ENCODE measurements at places on chromosomes 2 and 18.

GRCh38 chr18:69889009-69889408, 58.7 kb downstream of the CD226 start:
- DNase-seq, result no peak

DNA sequence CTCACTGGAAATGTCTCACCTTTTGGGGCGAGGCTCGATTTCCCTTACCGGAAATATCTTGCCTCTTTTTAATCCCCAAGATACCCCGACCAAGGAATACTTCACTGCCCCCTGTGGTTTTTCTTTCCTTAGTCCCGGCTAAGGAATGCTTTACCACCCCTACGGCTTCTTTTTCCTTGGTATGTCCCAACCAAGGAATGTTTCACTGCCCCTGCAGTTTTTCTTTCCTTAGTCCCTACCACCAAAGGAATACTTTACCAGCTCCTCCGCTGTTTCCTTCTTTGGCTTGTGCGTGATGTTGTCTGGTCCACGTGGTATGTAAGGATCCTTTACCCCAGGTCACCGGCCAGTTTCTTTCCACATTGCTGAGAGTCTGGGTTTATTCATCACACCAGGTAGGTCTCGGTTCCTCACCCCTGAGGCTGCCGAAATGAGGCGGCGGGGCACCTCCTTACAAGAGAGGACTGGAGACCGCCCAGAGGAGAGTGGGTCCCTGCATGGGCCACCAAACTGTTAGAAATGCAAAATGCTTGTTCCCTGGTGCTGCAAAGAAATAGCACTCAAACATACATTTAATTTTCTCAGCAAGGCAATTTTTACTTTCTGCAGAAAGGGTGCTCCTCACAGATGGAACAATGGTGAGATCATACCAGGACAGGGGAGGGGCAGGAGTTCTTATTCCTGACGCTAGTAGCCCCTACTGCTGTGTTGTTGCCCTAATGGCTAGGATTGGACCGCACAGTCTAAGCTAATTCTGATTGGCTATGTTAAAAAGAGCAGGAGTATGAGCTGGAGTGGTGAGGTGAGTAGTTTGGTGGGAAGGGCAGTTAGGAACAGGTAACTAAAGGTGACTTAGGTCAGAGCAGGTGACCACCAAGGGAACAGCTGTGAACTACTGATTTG, 33.4 kb upstream of the CLASP1 start:
- no peak for DNase-seq

GRCh38 chr2:191892391-191892790, 45.5 kb upstream of the CAVIN2 start:
- no peak for DNase-seq

DNA sequence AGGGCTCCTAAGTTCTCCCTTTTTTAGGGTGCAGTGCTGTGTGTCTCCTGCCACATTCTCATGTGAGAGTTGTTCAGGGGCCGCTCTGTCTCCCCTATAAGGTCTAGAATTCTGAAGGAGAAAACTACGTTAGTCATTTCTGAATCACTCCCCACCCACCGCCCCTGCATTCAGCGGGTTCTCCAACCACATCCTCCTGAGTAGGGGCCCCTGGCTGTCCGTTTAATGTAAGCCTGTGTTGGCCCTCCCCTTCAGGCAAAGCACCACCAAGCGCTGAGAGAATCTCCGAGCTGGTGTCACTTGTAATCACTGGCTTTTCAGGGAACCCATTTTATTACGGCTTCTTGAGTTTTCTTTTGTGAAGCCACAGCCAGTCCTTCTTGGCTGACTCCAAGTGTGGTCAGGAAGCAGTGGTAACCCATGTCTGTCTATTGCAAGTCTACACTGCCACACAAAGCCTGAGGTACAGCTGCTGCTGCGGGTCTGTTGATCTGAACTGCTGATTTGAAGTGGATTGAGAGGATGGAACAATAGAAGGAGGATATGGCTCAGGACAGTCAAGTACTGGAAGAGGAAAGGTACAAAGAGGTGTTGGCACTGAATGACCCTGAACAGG, 16.9 kb downstream of the LCT start:
- DNase-seq, result no peak

GRCh38 chr2:101197215-101197745, 46.1 kb upstream of the TBC1D8 start:
- no peak for DNase-seq
